Activated T-cell treated with anti-CD3 and anti-CD28 coated beads, Interleukin-2, amount 50 U/mL, for 24 hours (primary cell): ENCODE measurements at places on chromosomes 7 and 10.
A peak's percentile ranks its signal among the peaks of the same experiment; 100 is the strongest.

DNA sequence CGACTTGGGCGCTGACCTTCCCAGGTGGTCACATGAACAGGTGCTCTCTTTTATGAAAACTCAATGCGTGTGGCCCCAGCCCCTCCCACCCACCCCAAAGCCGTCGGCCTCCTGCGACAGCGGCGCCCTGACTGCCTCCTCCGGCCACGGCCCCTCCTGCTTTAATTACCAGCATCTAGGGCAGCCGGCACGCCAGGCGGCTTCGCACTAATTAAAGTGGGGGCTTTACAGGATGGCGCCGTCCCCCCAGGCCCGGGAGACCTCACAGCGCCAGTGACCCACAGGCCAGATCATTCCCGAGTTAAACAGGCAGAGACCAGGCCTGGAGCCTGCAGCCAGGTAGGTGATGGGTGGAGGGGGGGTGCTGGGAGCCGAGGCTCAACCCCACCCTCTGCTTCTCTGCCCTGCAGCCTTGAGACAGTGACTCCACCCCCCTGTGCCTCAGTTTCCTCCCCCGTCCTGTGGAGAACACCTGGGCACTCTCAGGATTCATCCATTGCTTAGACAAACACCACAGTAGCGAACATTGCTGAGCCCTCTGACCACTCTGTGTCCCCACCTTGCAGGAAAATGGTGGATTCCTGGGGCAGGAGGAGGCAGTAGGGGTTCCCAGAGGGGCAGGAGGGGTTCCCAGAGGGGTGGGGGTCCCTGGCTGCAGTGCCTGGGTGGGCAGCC, 100.8 kb downstream of the MICALL2 start:
- no peak for DNase-seq

DNA sequence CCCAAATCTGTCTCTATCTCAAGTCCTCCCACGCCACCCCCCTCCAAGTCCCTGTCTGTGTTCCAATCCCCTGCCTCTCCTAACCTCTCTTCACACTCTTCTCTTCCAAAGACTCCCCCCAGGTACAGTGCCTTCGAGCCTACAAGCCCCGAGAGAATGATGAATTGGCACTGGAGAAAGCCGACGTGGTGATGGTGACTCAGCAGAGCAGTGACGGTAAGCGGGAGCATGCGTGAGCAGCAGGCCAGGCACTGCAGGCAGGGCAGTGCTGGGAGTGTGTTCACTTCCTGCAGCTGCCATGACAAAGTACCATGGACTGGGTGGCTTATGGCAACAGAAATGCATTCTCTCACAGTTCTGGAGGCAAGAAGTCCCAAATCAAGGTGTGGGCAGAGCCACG, 23.4 kb downstream of the ARHGEF5 start:
- DNase-seq = no peak

DNA sequence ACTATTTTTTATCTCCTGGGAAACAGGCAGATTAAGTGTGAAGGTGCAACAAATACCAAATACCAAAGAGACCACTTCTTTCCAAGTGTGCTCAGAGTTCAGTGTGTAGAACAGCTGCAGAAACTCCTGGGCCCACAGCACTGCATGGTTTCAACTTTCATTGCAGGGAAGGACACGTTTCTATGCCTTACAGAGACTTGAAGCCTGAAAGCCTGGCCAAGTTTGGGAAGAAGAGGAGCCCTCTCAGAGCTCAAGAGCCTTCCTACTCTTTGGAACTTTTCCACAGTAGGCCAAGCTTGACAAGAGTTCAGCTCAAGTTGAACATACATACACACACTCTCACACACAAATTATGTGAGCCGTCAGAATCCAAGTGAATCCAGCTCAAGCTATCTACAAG, 2.5 kb downstream of the HOXA4 start:
- DNase-seq = no peak

DNA sequence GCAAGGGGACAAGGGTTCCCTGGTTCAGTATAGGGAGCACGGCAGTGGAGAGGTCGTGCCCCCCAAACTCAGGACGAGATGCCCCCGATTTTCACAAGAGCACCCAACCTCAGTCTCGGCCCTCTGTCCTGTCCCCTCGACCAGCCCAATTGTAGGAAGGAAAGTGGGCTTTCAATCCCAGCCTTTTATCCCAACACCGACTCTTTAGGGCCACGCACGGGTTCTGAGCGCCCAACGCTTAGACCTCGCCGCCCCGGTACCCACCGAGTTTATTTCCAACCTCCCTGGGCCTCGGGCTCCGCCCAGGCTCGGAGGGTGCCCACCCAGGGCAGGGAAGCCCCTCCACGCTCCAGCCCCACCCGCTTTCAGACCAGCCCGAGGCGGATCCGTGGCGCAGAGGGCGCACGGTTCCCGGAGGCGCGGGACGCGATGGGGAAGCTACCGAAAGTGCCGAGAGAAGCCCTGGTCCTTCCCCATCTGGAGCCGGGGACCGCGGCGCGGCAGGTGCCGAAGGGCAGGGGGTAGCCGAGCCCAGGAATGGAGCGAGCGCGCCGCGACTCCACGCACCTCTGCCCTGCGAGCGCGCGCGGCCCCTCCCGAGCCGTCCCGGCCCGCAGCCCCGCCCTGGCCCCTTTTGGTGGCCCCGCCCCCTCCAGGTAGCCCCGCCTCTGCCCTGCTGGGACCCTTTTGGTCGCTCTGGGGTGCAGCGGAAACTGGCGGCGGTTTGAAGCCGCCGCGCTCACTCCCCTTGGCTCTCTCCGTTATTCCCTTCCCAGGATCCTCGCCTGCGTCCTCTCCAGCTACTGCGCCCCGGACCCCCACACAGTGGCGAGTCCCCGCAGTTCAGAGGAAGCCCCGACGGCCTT, 20.4 kb downstream of the GRID2IP start:
- peak; percentile 80 for DNase-seq

DNA sequence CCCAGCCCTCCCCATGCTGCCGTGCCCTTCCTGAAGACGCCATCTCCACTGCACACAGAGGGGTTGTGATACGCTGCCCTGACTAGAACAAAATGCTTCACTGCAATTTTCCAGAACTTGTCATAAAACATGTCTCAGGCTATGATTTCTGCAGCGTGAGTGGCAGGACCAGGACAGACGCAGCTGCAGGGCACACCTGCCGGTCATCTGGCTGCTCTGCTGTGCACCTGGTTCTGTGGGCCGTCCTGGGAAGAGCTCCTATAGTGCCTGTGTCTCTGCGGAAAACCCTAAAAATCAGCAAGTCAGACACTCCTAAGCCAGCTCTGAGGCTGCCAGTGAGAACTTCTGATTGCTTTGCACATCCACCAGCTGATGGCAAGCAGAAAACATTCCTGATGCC, 39.7 kb upstream of the DIP2C start:
- no peak for DNase-seq

- no peak for DNase-seq
Observed at GRCh38 chr7:105337529-105337928, 51.2 kb downstream of the SRPK2 start.

DNA sequence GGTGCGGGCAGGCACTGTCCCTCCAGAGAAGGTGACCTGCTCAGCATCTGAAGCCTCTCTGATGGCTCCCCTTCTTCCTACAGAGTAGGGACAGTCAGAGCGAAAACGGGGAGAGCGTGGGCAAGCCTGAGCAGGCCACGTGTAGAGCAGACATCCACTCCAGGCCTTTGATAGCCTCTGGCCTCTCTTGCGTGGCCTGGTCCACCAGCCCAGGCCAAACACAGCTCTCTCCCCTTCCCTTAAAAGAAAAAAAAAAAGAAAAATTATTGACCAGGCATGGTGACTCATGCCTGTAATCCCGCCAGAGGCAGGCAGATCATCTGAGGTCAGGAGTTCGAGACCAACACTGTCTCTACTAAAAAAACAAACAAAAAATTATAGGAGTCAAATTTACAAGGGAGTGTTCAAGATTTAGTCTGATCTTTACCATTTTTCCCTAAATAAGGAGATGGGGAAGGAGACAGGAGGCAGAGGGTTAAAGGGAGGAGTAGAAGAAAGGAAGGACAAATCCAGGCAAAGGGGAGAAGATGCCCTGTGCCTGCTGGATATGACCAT, 84.8 kb downstream of the PLXNA4 start:
- DNase-seq = no peak
